ENCODE measurements at places on chromosomes 13 and 19.

- no peak for DNase-seq
Measured at GRCh38 chr13:100438059-100438788, 150.4 kb downstream of the GGACT start.

DNA sequence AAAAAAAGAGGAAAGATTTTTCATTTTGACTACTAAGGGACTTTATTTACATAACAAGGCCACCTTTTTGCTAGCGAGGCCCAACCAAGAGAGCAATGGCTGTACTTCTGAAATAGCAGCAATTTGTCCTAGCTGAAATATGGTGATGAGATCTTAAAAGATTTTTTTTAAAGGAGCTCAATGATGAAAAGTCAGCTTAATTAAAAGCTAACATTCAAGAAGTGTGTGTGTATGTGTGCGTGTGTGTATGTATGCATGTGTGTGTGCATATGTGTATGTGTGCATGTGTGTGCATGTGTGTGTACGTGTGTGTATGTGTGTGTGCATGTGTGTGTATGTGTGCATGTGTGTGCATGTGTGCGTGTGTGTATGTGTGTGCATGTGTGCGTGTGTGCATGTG lies 24.6 kb upstream of the TM9SF2 start:
- DNase-seq = no peak

DNA sequence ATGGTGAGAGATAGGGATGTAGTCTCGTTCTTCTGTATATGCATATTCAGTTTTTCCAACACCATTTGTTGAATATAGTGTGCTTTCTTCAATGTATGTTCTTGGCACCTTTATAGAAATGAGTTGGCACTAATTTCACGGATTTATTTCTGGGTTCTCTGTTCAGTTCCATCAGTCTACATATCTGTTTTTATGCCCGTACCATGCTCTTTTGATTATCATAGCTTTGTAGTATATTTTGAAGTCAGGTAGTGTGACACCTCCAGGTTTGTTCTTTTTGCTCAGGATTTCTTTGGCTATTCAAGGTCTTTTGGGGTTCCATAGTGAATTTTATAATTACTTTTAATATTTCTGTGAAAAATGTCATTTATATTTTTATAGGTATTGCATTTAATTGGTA lies 14.5 kb upstream of the ZNF793 start:
- no peak for DNase-seq

DNA sequence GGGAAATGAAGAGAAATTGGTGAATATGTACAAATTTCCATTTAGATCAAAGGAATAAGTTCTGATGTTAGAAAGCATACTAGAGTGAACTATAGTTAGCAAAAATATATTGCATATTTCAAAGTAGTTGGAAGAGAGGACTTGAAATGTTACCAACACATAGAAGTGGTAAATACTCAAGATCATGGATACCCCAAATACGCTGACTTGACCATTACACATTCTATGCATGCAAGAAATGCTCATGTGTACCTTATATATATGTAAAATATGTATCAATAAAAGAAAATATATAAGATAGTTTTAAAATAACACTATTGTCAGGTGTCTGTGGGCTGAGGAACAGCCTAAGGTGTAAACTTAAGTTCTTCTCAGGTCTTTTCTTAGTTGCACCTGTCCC lies 14.6 kb upstream of the ZNF491 start:
- DNase-seq = no peak

- peak; percentile 49 for DNase-seq
Measured at GRCh38 chr13:99062593-99062992, 84.7 kb upstream of the DOCK9 start.

- no peak for DNase-seq
Measured at GRCh38 chr13:94880463-94880862, 168.1 kb upstream of the SOX21 start.

DNA sequence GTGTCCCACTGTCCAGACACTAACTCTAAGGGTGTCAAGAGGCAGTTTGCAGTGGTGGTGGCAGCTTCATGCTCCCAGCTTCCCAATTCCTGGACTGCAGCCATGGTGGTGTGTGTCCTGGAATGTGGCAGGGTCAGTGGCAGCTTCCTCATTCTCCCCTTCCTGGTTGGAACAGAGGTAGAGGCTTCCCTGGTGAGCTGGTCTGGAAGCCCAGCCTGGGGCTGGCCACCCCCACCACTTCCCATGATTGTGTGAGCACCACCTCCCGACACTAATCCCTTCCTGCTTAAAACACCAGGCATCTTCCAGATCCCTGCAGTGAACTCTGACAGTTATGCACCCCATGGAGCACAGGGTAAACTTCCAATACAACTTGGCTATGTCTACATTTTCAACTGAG lies 134.9 kb downstream of the RAP2A start:
- DNase-seq = peak; percentile 11

DNA sequence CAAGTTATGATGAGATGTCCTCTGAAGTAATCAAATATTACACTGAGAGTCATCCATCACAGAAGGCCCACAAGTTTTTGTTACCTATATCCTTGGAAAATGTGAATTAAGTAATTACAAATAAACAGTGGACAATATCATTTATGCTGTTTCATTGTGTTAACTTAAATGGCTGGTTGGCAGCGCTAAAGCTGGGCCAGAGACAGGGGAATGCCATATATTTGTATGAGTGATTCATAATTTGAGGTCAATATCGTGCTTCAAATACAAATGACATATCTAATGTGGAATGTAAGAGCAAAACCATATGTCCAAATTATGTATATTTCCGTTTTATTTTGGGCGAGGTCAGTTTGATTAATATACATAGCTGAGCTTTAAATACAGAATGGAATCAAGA lies 1556.2 kb downstream of the SLITRK5 start:
- no peak for DNase-seq

GRCh38 chr13:41307884-41308640 lies 3.0 kb upstream of the NAA16 start:
- DNase-seq = no peak

DNA sequence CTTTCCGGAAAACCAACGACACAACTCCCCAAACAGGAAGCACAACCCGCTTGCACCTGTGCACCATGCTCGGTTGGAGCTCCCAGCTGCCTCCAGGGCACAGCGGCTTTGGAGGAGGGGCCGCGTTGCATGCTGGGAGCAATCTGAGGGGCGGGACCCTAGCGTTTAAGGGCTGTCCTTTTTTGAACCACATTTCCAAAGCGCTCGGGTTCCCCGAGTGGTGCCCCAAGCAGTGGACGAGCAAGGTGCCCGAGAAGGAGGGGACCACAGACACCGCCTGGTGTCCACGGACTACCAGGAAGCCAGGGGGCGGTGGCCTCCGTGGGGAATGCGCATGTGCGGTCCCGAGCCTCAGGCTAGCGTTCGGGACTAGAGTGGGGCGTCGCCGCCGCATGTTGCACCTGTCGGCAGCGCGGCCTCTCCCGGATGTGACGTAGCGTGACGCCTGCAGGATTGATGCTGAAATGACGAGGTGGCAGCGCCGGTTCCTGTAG lies 11.9 kb upstream of the ZNF57 start:
- no peak for DNase-seq

DNA sequence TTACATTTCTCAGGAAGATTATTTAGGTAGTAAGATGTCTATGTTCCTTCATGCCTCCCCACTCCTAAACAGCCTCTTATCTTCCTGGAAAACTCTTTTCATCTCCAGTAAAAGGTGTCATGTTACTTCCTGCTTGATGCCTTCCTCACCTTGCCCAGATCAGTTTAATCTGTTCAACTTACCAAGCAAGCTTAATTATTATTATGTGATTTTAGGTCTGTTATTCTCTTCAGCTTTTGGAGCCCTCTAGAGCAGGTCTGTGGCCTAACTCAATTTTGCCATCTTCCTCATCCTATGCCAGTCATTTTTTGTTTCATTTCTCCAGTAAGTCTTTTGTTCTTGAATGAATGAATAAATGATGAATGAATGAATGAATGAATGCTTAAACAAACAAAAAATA lies 528.4 kb downstream of the DCT start:
- DNase-seq = peak; percentile 16

DNA sequence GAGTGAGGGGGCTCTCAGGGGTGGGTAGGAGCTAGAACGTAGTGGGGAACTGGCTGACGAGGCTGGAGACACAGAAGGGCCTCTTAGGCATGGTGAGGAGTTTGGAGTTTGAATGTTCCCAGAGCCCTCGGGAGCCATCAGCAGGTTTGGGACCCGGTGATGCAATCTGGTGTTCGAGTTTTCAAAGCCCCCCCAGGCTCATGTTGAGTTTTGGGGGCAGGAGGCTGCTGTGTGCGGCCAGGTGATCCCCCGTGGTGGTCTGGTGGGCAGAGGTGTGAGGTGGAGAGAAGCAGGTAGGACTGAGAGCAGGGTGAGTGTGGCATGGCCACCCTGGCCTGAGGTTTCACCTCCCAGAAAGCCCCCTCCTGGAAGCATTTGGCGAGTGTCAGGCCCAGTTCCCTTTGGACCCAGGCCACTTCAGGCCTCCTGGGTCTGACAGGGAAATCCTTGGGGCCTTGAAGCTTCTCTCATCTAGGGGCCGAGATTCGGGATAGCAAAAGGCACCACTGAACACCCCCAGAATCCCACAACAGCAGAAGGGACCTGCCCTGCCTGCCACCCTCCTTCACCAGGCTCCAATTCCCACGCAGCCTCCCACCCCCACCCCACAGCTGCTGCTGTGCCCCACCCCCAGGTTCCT lies 1.2 kb downstream of the YJEFN3 start:
- DNase-seq = no peak

DNA sequence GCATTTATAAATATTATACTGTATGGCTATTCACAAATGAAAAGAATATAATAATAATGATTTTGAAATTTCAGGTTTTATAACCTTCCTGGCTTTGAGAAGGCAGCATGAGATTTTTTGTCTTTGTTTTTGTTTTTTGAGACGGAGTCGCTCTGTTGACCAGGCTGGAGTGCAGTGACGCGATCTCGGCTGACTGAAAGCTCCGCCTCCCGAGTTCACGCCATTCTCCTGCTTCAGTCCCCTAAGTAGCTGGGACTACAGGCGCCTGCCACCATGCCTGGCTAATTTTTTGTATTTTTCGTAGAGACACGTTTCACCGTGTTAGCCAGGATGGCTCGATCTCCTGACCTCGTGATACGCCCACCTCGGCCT lies 64.1 kb downstream of the ZNF429 start:
- DNase-seq = no peak

DNA sequence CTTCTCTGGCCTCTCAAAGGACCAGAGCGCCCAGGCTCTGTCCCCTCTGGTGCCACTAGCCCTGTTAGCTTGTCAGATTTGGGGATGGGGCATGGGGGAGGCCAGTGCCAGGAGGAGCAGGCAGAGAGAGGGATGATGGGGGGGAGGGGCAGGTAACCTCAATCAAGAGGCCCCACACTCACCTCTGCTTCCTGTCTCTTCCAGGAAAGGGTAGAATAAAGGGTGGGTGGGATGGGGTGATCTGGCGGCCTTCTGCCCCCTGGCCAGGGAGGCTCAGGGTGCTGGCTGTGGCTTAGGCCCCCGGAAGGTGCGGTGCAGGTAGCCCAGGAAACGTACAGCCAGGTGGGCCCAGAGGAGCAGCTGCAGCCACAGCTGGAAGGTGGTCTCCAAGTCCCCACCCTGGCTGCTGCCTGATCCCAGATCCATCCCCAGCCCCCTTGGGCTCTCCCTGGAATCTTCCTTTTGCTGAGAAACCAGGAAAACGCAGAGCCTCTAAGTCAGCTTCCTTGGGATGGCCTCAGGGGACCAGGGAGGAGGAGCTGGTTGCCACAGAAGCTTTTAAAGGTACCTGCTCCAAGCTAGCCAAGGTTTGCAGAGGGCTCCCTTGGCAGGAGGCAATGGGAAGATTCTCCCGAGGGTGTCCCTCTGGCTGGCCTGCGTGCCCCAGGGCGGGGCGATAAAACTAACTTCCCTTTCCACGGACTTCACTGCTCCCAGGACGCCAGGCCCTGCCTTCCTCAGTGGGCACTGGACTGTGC lies 5.3 kb downstream of the PRKACA start:
- no peak for DNase-seq

DNA sequence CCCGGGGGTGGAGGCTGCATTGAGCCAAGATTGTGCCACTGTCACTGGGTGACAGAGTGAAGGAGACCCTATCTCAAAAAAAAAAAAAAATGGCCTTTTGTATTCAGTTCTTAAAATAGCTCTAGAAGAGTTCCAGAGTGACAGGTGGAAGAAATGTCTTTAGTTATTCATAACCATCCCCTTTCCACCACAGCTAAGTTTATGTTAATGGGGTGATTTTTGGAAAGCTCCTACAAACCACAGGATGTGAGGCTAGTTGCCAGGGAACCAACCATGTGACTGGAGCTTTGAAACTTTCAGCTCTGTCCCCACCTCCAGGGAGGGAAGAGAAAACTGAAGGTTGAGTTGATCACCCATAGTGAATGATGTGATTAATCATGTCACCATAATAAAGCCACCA lies 6.9 kb downstream of the ZNF490 start:
- no peak for DNase-seq

- no peak for DNase-seq
Measured at GRCh38 chr13:85521657-85522056, 277.6 kb downstream of the SLITRK6 start.

DNA sequence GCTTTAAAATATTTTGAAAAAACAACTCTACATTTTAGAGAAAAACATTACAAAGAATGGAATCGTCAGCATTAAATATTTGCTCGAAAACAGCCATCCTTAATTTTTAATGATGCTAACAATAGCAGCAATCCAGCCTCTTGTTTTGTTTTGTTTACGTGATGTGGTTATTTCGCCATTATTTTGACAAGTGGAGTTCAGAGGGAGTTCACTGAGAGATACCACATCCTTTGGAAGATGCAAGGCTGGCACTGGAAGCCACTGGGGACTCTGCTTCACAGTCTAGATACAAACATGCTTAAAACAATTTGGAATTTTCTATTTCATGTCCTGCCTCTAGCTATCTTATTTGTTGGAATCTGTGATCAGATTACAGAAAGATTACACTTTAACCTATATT lies 556.3 kb downstream of the PCDH17 start:
- no peak for DNase-seq

DNA sequence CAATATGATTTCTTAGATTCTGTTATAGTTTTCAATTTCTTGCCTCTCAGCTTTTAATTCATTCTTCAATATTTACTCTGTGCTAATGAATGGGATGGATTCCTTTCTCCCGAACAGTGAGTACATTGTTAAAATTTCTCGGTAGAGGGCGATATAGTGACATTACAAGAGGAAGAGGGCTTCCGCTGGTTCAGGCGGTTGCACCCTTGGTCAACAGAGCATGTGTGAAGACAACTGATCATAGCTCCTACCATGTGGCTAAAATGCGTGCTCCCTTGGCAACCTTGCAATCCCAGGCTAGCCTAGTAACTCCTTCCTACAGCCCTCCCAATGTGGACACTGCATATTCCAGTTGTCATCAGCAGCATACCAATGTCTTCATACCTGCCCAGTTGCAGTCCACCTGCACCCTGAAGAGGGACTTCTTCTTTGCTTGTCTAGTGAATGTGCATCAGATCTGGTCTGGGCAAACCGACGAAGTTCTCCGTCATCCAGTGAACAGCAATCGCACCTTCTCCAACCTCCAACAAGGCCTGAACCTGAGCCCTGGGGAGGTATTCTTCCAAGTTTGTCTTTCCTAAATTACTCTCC lies 653.0 kb upstream of the GPC6 start:
- peak; percentile 12 for DNase-seq

- DNase-seq = no peak
Measured at GRCh38 chr13:42875475-42876269, 94.3 kb downstream of the FAM216B start.

GRCh38 chr13:20461860-20462532 lies 63.7 kb downstream of the CRYL1 start:
- DNase-seq = no peak
